ENCODE measurements at places on chromosomes 13 and 19.

GRCh38 chr13:100668408-100668807, 6.2 kb downstream of the TMTC4 start:
- DNase-seq, result no peak

- DNase-seq, result no peak
These were observed 26.1 kb downstream of the MBNL2 start for GRCh38 chr13:97248243-97248642.

DNA sequence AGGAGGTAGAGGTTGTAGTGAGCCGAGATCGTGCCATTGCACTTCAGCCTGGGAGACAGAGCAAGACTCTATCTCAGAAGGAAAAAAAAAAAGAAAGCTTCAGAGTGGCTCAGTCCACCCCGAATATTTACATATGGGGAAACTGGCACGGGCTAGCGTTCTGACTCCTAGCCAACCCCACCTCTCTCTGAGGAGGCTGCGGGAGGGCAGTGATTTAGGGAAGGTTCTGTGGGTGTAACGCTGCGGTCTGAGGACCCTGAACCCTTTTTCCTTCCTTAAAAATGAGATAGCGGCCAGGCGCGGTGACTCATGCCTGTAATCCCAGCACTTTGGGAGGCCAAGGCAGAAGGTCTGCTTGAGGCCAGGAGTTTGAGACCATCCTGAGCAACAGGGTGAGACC, 5.0 kb downstream of the LRRC25 start:
- DNase-seq, result no peak

GRCh38 chr19:47133021-47133471, 2.4 kb downstream of the SAE1 start:
- no peak for DNase-seq

GRCh38 chr13:38417727-38418126, 68.1 kb downstream of the UFM1 start:
- DNase-seq, result no peak

DNA sequence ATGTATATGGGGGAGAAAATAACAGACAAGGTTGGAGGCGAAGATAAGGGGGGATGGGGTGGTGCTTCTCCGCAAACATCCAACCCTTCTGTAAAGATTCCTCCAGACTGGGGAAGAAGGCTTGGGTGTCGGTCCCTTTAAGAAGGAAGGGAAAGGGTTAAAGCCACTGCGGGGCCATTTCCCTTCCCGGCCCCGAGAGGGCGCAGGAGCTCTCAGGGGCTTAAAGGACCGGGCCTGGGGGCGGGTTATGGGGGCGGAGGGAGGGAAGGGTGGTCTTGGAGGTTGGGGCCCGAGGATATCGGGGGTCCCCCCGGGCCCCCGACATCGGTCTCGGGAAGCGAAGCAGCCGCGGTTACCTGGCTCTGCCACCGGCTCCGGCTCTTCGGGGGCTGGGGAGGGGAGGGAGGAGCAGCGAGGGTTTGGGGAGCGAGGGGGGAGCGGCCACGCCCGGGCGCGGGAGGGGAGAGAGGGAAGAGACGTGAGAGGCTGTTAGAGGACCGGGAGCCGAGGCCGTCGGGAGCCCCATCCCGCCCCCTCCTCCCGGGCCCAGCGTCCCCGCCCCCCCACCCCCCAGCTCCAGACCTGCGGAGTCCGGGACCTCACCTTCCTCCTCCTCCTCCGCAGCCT, 2.8 kb downstream of the TNNT1 start:
- peak; percentile 79 for DNase-seq

DNA sequence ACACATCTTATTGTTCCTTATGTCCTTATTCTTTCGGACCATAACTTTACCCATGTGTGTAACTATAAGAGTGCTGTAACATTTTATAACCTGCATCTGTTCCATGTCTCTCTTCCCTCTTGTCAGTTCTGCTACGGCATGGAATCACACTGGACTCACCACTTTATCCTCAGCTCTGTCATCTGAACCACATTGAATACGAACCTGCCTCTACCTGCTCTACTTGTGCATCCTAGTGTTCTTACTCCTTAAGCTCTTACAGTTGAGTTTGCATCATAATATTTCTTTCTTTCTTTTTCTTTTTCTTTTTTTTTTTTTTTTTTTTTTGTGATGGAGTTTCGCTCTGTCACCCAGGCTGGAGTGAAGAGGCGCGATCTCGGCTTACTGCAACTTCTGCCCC, 180.9 kb downstream of the GPC5 start:
- no peak for DNase-seq

GRCh38 chr13:96851856-96852445, 142.3 kb downstream of the OXGR1 start:
- no peak for DNase-seq

DNA sequence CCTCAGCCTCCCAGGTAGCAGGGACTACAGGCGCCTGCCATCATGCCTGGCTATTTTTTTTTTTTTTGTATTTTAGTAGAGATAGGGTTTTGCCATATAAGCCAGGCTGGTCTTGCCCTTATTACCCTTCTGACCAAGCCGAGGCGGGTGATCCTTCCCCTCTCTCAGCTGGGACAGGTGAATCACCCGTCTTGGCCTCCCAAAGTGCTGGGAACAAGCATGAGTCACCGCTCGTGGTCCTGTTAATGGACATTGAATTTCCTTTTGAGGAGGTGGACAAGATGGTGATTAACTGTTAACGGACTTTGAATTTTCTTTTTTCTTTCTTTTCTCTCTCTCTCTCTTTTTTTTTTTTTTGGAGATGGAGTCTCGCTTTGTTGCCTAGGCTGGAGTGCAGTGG, 10.6 kb downstream of the CD70 start:
- no peak for DNase-seq

DNA sequence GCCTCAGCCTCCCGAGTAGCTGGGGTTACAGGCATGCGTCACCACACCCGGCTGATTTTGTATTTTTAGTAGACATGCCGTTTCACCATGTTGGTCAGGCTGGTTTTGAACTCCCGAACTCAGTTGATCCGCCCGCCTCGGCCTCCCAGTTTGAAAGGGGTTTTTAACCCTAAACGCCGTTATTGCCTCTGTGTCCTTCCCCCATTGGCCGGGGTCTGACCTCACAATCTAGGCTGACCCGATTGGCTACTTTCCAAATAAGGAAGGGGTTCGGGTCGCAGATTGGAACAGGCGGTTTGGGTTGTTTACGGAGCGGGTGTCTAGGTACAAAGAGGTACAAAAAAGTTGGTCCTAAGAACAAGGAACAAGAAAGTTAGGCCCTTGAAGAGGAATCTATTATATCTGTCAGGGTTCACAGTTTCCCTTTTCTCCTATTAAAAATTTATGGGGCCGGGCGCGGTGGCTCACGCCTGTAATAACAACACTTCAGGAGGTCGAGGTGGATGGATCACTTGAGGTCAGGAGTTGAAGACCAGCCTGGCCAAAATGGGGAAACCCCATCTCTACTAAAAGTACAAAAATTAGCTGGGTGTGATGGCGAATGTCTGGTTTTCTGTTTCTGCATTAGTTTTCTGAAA, 1.0 kb downstream of the ZNF253 start:
- DNase-seq, result peak; percentile 76

- DNase-seq, result no peak
These were observed 10.3 kb downstream of the VSTM2B start for GRCh38 chr19:29535984-29536508.

DNA sequence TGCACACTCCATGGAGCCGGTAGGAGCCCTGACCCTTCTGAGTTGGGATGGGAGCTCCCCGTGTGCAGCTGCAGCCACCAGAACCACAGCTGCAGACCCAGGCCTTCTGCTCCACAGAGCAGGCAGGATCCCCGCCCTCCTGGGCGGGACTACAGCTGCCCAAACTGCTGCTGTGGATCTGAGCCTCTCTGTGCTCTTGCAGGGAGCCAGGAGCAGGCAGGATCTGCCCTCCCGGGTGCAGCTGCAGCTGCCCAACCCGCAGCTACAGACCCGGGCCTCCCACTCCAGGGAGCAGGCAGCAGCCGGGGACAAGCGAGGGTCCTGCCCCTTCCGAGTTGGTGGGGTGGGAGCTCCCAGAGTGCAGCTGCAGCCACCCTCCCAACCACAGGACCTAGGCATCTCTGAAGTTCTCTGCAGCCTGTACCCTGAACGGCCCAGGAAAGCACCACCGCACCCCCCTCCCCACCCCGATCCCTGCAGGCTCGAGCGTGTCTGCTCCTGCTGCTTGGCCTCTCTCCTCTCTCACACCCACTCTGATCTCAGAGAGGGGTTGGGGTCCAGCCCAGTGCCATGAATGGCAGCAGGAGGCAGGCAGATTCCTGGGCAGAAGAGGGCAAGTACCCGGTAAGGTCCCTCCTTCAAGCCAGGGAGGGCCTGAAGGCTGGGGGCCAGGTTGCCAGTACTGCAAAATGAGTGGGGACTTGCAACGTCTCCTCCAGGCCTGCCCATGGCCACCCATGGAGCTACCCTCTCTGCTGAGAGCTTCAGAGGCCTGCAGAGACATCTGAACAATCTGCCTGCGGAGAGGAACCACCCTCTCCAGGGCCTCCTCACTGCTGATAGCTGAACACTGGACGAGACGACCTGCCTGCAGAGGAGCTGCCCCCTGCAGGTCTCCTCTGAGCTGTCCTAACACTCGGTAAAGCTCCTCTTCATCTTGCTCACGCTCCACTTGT, 16.4 kb upstream of the EMP3 start:
- peak; percentile 51 for DNase-seq

DNA sequence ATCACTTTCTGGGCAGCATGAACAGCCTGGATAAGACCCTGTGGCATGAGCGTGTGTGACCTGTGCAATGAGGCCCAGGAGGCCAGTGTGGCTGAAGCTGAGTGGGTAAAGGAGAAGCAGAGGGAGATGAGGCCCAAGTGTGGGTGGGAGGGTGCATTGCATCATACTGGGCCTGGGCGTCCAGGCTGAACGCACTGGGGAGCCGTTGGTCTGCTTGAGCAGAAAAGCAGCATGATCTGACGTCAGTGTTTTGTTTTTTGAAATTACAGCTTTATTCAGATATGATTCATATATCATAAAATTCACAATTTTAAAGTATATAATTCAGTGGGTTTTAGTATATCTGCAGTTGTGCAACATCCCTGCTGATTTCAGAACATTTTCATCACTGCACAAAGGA, 409.7 kb downstream of the HS6ST3 start:
- DNase-seq, result no peak

DNA sequence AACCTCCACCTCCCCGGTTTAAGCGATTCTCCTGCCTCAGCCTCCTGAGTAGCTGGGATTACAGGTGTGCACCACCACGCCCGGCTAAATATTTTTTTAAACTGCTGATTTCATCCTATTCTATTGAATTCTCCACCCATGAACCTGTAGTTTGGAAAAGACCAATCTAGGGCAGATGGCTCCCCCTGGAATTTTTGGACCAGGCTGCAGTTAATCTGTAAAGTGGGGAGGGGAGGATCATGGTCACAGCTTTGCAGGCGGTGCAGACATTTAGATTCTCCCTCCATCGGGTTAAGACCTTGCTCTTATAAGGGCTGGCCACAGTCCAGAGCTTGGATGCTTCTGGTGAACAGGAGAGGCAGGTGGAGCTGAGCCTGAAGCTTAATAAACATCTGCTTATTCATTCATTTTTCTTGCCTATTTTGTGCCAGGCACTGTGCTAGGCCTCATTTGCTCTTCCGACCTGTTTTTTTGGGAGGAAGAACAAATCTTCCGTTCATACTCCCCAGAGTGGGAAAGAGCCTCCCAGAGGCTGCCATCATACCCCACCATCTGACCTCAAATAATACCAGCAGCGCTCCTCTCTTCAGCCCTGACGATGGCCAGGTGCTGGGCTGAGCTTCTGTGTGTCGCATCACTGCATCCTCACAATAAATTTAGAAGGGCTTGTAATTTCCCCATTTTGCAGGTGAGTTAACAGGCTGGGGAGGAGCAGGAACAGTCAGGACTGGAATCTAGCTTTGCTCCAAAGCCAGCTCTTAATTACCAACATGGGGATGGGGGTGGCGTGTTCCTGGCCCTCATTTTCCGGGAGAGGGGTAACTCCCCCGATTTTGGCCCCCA, 902 bp upstream of the CCDC106 start:
- DNase-seq, result no peak

DNA sequence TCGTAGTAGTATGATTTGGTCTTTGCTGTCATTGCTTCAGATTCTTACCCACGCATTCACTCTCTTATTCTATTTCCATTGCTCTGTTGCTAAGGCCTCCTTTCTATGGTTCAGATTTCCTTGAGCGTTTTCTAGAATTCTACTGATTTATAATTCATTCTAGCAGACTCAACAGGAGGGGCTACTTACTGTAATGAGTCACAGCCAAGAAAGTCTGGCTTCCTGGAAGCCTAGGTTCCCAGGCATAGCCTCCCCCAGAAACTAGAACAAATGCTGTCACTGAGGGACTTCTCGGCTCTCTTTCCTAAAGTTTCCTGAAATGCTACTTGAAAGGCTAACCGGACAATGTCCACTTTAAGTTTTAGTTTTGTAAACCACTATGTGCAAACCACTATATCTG, 47.7 kb upstream of the SPATA13 start:
- DNase-seq, result no peak

- DNase-seq, result no peak
These were observed 93.7 kb downstream of the NLRP12 start for GRCh38 chr19:53730391-53730790.

- no peak for DNase-seq
These were observed 91.8 kb upstream of the POSTN start for GRCh38 chr13:37690361-37690760.

DNA sequence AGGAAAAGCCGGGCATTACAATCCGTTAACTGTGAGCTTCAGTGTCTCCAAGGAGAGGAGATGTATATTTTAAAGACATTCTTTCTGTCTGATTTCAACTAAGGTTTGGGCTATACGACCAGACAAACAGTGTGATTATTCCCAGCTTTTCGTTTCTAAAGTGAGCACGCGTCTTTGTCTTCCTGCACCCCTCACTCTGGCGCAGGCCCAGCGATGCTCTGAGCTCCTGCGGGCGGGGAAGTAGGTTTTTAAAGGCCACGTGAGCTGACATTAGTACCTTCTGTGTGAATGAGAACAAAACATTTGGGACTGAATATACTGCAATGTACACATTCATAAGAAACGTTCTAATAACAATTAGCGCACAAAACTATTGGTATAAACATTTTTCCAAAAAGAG, 15.3 kb upstream of the RANBP3 start:
- DNase-seq, result no peak

DNA sequence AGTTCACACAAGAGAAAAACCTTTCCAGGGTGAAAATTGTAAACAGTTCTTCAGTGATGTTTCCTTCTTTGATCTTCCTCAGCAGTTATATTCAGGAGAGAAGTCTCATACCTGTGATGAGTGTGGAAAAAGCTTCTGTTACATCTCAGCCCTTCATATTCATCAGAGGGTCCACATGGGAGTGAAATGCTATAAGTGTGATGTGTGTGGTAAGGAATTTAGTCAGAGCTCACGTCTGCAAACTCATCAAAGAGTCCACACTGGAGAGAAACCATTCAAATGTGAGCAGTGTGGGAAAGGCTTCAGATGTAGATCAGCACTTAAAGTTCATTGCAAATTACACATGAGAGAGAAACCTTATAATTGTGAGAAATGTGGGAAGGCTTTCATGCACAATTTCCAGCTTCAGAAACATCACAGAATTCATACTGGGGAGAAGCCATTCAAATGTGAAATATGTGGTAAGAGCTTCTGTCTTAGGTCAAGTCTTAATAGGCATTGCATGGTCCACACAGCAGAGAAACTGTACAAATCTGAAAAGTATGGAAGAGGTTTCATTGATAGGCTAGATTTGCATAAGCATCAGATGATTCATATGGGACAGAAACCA, 6.9 kb downstream of the ZNF222 start:
- no peak for DNase-seq
